Fibroblast of mammary gland (primary cell): ENCODE measurements at places on chromosomes 2 and 18.

DNA sequence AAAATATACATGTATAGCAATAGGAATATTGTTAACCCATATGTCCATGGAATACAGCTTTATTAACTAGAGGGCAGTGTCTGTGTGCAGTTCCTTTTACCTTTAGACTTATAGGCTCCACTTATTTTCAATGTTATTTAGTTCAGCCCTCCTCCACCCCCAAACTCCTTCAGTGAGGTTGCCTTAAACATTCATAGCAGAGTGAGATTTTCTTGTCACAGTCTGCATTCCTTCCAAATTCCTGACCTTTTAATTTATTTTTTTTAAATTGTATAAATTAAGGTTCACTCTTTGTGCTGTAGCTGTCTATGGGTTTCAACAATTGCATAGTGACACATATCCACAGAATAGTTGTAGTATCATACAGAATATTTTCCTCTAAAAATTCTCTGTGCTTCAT is 30.9 kb downstream of the TFPI start:
- DNase-seq = no peak

- DNase-seq = peak; percentile 4
These were observed 20.1 kb upstream of the C2orf72 start for GRCh38 chr2:231017231-231017598.

DNA sequence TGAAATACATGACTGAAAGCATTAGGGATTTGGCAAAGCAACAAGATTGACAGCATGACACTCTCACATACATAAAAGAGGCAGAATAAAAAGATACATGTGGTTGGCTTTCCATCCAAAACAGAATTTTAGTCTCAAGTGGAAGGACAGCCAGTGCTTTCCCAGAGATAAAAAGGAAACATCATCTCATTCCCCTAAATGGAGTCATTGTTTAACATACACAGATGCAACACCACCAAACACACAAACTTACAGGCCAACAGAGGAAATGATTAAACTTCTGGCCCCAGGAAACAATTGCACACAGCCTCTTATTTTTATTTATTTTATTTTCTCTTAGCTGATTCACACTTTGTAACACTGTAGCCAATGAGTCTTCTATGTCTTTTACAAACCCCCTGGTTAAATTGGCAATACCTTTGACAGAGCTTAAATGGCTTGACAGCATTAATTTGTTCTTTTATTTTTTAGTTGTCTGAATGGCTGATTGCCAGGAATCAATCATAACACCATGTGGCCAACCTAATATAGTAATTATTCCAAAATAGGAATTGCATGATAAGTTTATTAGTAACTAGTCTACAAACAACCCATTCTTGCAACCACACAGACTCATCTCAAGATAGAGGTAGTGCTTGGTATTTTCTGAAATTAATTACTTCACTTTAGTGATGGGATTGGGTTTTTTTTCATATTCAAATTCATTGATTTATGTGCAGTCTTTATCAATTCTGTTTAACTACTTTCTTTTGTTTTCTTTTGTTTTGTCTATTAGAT is 190.5 kb downstream of the RND3 start:
- peak; percentile 85 for DNase-seq

GRCh38 chr18:29418136-29418535 is 1241.2 kb upstream of the CDH2 start:
- DNase-seq = peak; percentile 89
